ENCODE measurements at places on chromosomes 1 and 21.

DNA sequence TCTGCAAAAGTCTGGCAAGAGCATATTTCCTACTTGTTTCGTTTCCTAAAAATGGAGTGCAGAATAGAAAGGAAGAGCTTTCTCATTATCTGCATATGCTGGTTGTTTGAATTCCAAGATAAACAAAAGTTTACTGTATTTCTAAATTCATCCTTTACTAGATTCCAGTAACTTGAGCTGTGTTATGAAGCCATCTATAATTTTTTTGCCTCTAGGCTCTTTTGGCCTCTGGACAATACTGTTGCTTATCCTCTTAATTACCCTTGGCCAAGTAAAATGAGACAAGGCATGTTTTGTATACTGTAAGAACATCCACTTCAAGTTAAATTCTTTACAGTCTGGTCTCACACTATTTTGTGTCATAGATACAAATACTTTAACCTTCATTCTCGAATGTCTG is 45.6 kb upstream of the HFM1 start:
- DNase-seq, result no peak

DNA sequence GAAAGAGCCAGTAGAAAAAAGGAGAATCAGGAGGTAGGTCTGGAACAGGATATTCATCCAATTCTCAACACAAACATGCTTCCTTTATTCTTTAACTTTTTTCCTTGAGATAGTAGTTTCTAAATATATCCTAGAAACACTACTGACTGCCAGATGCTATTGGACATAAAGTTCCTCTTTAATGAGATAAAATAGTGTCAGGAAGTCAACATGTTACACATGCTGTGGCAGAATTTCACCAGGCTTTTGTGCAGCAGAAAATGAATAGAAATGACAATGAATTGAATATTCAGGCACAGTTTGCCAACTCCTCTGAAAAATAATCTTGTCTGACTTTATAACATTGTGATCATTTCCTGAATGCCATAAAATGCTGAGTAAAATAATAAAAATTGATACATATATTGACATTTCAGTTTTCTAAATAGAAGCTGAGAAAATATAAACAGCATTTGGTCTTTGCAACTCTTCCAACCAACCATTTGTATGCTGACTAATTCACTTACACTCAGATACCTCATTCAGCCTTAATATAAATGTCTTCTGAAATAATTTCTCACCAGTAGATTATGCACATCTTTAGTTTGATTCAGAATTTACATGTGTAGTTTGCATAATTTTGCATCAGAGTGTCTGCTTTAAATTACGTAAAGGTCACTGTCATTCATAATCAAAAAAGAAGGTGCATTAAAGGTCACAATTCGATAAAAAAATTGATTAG is 486.1 kb upstream of the ADGRL2 start:
- no peak for DNase-seq

- no peak for DNase-seq
Measured at GRCh38 chr1:228017356-228018124, 10.7 kb downstream of the WNT3A start.

GRCh38 chr1:175191659-175192058 is 917 bp downstream of the KIAA0040 start:
- no peak for DNase-seq

GRCh38 chr1:119737040-119737682 is 25.4 kb downstream of the PHGDH start:
- DNase-seq, result no peak

- no peak for DNase-seq
Measured at GRCh38 chr1:118963456-118964430, 24.4 kb downstream of the TBX15 start.

- DNase-seq, result no peak
Measured at GRCh38 chr1:33143176-33143575, 38.7 kb downstream of the TRIM62 start.

GRCh38 chr21:18384771-18385170 is 18.8 kb downstream of the TMPRSS15 start:
- peak; percentile 46 for DNase-seq

DNA sequence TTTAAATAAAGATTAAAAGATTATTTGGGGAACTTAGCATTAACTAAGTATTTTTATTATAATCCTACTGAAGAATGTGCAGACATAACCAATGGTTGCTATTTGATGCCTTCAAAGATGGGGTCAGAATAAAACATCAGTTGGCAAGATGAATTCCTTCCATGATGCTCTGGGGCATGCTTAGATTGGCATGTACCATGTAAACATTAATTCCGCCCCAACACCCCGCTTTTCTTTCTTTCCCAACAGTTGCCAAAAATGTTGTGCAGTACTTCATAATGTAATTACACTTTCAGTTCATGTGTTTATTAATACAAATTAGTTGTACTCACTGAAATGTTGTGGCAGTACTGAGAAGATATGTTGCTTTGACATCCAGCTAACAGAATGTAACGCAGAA is 82.6 kb downstream of the SPAG17 start:
- DNase-seq, result no peak

- DNase-seq, result no peak
Measured at GRCh38 chr1:203954788-203955552, 93.6 kb downstream of the SNRPE start.

GRCh38 chr1:55814967-55815366 is 599.8 kb upstream of the USP24 start:
- no peak for DNase-seq

GRCh38 chr1:203656796-203657747 is 30.4 kb downstream of the ATP2B4 start:
- DNase-seq, result no peak

DNA sequence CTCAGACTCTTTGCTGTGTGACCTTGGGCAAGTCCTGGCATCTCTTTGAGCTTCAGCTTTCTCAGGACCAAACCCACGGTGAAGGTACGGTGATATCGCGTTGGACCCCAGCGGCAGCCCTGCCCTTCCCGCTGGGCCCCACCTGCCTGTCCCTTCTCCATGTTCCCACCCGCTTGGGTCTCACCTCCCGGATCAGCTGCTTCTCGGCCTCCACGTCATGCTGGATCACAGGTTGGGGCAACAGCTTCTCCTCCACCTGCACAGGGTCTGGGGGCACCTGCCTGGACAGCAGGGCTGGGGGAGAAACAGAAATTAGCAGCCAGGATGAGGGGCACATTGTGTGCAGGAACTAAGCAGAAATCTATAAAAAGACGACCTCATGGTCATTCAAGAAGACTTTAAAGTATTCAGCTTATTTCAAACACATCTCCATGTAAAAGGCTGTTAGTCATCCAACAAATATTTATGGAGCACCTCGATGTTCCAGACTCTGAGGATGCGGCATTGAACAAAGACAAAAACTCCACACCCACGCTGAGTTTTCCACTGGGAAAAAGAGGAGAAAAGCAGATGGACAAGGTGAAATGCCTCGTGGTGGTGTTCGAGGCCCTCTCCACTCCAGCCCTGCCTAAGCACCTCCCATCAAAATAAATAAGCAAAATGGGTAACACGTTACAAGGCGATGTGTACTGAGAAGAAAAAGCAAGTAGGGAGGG is 19.5 kb downstream of the KIF17 start:
- no peak for DNase-seq

DNA sequence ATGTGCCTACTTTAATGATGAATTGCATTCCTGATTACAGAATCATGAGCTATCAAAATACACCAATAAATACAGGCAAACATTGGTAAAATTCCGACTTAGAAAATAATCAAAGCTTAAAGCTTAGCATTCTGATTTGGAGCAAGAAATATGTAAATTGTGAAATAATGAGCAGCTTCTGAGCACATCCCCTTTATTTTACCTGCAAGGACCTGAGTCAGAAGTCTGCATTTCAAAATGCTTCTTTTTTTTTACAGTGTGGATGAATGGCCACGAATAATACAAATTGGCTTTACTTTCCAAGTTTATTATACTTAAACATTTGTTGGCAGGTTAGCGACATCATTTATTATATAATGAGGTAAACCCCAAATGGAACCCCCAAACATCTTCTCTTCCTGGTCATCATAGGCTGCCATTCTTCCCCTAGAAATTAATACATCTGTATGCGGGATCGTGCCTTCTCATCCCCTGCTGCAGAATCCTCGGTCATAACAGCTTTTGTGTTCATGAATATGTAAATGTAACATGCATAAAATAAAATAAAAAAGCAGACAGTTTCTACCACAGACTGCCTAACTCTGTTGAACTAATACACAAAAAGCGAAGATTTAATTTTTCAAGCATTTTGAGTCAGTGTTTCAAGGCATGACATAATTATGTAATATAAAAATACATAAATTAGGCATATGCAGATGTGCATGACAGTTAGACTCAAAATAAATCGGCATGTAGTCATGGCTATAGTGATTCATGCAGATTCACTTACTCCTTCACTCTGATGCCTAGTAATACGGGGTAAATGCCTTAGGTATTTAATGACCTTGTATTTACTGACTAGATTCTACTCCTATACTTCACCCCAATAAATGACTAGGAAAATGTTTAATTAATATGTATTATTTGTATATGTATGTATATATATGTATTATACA is 339.7 kb downstream of the USP25 start:
- DNase-seq, result no peak

- no peak for DNase-seq
Measured at GRCh38 chr1:4367230-4367777, 287.1 kb upstream of the AJAP1 start.

GRCh38 chr1:69172003-69173000 is 395.4 kb upstream of the LRRC7 start:
- no peak for DNase-seq

DNA sequence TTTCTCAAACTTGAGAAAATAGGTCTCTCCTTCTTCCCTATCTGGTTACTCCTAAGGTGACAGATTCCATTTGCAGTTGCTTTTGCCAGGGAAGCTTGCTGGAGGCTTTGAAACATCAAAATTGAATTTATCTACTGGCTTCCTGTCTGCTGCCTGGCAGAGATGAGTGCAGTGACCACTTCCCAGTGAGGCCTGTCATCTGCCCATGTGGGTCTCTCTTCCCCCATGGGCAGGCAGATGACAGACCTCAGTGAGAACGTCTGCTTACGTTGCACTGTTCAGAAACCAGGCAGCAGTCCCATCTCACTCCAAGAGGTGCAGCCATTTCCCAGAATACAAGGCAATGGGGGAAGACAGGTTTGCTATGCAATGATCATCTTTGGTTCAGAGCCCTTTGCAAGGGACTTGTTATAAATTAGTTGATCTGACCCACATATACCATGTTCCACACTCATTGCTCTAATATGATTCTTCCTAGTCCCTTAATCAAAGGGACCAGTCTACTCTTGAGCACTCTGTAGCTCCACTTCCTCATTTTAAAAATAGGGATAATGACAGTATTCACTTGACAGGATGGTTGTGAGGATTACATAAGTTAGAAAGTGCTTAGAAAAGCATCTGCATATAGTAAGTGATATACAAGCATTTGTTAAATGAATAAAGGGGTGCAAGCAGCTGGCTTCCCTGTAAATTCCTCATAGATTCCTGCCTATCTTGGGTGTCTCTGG is 10.6 kb downstream of the PGBD5 start:
- no peak for DNase-seq

DNA sequence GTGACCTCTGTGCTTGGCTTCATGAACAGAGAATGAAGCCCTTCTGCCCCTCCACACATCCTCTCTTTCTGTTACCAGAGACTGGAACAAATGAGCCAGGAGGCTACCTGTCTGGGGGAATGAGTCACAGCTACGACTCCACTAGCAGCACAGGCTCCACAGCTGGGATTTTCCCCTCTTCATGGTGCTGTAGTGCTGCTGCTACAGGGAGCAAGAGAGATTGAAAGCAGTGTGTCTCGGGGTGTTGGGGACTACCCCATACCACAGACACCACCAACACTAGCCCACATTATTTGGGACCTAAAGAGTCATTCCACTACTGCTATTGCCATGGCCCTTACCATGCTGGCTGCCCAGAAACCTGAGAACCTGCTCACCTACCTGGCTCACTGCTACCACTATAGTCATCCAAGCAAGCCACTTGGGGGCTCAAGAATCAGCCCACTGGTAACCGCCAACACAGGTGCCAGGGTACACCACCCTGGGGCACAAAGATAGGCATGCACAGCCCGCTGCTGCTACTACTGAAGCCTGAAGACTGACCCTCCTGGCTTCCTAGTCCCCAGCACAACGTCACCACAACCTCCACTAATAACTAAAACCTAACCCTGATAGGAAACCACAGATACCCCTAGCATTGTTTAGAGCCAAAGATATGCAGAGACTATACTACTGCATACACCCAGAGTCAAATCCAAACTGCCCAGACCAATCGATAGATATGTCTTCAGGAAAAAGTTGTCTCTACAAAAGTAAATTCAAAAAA is 17.7 kb downstream of the CD1E start:
- DNase-seq, result no peak

DNA sequence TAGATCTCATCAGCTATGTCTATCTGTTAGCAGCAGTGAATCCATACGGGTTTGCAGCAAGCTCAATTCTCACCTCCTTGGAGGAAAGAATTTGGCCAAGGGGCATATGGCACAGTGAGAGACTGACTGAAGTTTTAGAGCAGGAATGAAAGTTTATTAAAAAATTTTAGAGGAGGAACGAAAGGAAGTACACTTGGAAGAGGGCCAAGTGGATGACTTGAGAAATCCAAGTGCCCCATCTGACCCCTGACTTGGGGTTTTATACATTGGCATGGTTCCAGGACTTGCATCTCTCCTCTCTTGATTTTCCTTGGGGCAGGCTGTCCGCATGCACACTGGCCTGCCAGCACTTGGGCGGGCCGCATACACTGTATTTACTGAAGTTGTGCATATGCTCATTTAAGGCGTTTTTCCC is 9.2 kb upstream of the OSBPL9 start:
- DNase-seq, result no peak

- DNase-seq, result no peak
Measured at GRCh38 chr1:67780637-67781036, 52.6 kb downstream of the GNG12 start.

DNA sequence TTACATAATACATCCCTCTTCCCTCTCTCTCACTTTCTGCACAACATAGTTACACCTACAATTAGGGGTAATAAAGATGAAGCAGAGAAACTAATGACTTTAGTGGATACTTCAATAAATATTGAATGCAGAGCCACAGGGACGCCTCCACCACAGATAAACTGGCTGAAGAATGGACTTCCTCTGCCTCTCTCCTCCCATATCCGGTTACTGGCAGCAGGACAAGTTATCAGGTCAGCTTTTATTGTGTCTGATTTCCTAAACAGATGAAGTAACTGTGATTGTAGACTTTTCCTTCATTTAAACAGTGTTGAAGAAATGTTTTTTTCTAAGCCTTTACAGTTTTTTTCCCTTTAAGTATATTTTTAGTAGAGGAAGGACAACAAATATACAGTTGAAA is 281.6 kb downstream of the TPR start:
- no peak for DNase-seq

GRCh38 chr1:115728341-115728740 is 40.2 kb downstream of the CASQ2 start:
- no peak for DNase-seq

GRCh38 chr1:89761901-89762300 is 58.9 kb upstream of the LRRC8D start:
- DNase-seq, result no peak

DNA sequence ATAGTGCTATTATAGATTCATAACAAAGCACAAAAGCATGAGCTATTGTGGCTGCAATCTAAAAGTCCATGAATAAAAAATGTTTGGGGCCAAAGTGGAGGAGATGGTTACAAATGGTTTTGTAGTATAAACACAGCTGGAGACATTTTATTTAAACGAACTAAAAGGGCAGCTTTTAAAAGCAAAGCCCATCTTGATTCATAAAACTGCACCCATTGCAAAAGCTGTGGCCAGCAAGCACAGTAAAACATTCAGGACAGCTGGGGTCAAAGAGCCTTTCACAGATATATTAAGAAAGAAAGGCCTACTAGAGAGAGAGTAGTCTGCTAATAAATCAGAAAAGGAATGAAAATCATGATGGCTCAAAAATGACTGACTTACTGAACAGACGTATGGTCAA is 520.8 kb downstream of the NUF2 start:
- no peak for DNase-seq

GRCh38 chr1:24984800-24985522 is 54.9 kb upstream of the RUNX3 start:
- no peak for DNase-seq
